Activated CD8-positive, alpha-beta memory T cell treated with anti-CD3 and anti-CD28 coated beads for 1 hour (primary cell): ENCODE measurements at places on chromosomes 1 and 21.

DNA sequence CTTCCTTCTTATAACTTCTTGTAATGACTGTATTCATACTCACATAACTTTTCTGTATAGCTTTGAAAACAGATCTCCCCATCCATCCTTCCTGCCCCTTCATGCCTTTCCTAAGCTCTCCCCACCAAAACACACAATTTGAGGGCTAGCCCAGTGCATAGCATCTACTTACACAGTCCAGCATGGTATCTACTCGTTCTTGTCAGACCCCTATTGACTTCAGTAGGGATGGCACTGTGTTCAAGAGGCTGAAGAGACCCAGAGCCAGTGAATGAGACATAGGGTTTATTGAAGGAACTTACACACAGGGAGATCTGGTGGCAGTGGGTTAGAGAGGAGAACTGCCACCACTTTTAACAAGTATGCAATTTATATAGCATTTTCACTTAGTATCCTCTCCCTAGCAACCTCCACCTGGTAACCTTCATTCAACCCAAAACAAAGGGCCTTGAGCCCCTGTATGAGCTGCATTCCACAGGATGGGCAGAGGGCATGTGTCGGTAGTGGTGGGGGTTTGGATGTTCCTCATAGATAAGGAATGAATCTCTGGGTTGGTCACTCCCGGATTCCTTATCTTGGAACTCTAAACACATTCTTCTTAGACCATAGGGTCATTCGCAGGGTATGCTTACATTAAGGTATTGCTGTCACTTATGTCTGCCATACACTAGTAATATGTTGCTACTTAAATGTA lies 64.9 kb upstream of the GNG12 start:
- DNase-seq = no peak

- no peak for DNase-seq
These were observed 14.0 kb upstream of the ALX3 start for GRCh38 chr1:110084227-110085078.

DNA sequence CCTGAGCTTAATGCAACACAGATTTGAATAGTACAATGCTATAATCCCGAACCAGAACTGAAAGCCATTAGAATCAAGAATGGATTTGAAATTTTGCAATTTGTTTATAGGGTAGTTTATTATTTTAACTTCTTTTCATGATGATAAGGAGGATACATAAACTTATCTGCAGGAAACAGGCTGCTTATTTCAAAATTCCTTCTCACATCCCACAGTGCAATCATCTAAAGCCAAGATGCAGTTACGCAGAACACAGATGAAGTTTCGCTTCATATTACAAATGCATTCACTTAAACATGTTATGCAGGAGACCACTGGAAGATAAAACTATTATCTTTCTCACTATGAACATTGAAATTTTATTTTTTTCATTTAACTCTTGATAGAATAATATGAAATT lies 1019.6 kb downstream of the PLA2G4A start:
- DNase-seq = no peak

DNA sequence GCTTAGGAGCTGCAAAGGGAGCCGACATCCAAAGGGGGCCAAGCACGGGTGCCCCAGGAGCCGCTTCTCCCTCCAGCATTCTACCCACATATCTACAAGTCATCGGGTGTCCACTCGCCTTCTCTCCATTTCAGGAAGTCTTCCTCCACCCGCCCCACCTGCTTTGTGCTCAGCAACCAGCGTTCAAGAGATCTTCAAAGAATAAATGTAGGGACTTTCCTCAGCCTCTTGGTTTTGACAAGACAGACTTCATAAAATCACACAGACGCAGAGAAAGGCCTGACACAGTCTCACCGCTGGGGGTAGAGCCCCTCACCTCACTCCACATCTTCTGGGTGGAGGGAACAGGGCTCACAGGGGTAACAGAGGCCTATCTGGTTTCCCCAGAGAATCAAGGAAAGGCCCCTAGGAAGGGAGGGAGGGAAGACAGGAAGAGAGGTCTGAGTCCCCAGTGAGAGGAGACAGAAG lies 49.5 kb downstream of the SSBP3 start:
- no peak for DNase-seq

- DNase-seq = no peak
These were observed 24.4 kb upstream of the AHCYL1 start for GRCh38 chr1:109959974-109960744.

DNA sequence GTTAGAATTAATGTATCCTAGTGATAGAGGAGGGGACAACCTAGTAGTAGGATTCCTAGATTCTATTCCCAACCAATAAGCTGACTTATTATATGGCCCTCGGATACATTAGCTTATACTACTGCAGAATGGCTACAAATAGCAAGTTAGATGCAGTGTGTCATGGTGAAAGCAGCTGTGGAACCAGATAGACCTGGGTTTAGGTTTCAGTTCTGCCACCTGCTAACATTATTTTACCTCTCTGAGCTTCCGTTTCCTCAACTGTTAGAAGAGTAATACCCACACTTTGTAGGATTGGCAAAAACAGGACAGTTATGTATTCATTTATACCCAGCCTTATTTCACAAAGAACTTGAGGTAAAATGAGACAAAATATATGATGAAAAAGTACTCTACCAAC lies 21.6 kb upstream of the MAGOH start:
- no peak for DNase-seq

GRCh38 chr1:8257621-8258020 lies 60.3 kb upstream of the SLC45A1 start:
- DNase-seq = no peak

- no peak for DNase-seq
These were observed 5.4 kb downstream of the VPS45 start for GRCh38 chr1:150072959-150073358.

- DNase-seq = no peak
These were observed 161.0 kb downstream of the PLXNA2 start for GRCh38 chr1:208083016-208083714.

DNA sequence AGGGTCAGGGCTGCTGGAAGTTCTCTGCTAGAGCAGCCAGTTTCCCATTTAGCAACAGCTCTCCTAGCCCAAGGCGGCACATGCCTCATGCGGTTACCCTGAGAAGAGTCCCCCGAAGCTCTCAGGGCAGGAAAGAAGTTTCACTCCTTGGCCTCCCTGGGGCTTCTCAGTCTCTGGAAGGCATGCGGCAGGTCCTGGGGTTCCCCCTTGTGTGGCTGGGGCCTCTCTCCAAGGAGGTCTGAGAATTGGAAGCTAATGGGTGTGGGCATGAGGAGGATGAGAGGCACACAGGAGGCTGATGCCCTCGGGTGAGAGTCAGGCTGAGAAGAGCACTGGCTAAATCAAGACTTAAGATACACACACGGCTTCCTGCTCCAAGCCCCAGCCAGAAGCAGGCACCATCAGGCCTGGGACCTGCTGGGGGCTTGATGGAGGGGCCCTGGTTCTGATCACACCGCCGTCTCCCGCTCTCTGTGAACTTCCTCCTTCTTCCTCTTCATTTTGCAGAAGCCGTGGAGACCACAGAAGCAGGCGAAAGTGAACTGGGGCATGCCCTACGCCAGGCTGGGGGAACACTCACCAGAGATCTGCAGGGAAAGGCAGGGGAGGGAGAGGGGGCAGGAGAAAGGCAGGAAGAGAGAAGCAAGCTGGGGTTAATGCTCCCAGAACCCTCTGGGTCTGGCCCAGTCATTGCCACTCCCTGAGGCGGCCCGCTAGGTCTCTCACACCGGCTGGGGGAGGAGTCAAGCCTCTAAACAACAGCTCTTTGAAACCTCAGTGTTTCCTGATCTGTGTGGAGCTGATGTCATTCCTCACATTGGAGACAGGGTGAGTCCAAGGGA lies 15.1 kb downstream of the BLACAT1 start:
- peak; percentile 39 for DNase-seq

DNA sequence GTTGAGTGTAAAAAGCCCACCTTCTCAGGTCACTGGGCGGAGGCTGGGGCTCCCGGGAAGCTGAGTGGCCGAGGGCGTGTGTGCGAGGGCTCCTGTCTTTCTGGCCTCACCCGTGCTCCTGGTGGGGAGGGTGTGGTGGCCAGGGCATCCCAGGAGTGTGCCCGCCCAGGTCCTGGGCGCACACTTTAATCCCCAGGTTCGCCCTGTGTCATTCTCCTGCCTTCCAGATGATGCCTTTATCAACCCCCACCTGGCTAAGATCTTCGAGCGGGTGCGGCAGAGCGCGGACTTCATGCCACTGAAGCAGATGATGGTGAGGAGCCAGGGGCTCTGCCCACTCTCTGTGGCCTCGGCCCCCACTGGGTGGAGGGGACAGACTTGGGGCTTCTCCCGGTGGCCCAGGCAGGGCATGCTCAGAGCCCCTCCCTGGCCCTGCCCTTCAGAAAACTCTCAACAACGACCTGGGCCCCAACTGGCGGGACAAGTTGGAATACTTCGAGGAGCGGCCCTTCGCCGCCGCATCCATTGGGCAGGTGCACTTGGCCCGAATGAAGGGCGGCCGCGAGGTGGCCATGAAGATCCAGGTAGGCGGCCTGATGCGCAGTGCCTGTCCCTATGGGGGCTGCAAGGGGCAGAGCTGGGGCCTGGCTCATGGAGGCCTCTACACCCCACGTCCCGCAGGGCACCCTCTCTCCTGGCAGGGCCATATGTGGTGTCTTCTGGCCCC lies 42.5 kb downstream of the COQ8A start:
- no peak for DNase-seq

DNA sequence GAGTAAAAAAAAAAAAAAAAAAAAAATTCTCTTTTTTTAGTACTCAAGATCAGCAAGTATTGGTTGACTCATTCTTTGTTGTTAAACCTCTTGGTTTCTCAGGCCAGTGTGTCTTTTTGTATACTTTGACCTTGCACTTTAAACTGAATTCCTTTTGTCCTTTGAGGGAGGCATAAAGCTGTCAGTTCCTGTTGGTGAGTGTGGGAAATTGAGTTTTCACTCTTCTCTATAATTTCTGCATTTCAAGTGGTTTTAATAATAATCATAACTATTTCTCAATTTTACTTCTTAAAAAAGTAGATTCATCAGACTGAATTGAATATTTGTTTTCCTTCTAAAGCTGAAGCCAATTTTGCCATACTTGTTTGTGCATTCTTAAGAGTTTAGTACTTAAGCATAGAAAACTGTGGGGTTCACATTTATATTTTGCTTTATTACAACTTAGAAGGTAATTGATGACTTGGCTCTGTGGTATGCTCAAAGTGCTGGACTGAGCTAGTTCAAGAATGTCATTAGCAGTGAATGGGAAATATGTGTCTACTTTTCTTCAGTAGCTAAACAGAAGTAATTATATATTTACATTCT lies 43.4 kb downstream of the ITSN1 start:
- DNase-seq = no peak

DNA sequence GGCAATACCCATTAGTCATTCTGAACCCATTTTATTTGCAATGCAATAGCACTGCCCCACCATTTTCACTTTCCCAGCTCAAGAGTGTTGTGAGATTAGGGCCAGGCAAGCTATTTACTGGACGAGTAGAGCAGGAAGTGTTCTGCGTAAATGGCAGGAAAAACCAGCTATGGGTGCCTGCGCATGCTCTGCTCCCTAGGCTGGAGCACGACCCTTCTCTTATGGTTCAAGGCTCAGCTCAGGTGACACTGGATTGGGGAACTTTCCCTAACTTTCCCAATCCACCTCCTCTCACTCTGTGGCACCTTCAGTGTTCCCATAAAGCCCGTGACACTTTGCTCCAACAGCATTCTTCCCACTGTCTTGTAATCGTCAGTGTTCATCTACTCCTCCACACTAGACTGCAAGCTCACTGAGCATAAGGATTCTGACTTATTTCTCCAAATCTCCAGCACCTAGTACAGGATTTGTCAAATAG lies 3.6 kb upstream of the MAN1A2 start:
- DNase-seq = no peak

- DNase-seq = no peak
These were observed 1.3 kb downstream of the PTPRC start for GRCh38 chr1:198640174-198640573.

DNA sequence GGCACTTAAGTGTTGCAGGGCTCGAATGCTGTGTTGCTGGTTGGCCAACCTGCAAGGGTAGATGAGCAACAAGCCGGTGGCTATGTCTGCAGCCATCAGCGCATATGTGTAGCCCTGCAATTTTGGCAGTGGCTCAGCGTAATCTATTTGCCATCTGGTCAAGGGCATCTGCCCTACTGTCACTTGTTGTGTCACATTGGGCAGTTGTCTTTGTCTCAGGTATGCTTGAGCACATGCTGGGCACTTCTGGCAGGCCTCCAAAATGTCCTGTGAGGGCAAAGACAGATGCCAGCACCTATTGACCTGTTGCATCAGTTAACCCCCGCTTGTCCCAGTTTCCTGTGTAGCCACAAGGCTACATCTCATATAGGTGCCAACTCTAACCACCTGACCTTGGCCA lies 111.8 kb downstream of the GDAP2 start:
- DNase-seq = no peak

DNA sequence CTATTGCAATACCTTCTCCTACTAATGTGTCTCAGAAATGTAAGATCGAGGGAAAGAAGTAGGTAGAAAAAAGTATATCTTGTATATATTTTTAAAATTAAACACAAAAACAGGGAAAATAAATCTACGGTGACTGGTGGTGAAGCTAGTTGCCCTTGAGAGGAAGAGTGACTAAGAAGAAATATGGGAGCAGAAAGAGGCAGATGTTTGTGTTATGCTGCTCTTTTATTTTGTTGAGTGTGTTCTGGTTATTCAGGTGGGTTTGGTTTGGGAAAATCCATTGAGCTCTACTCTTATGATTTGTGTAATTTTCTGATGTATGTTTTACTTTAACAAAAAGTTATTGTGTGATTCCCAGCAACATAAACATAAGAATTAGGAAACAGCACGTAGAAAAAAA lies 444.9 kb upstream of the B3GALT2 start:
- DNase-seq = no peak

DNA sequence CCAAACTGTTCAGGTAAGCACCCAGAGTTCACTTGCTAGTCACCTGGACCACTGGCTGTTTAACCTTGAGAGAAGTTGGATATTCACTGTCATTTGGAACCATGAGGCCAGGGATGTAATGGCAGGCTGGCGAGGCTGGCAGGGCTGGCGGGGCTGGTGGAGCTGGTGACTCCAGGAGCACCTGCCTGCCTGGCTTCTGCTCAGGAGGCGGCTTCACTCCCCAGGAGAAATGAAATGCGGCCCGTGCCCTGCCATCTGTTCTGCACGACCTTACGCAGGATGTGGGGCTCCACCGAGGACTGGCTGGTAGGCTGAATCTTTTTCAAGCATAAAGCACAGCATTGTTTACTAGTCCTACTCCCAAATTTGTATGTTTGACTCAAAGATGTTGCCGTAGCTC lies 22.7 kb upstream of the MX1 start:
- no peak for DNase-seq

- no peak for DNase-seq
These were observed 374.6 kb upstream of the USP24 start for GRCh38 chr1:55589671-55590297.

- DNase-seq = no peak
These were observed 19.1 kb upstream of the RXRG start for GRCh38 chr1:165463978-165464377.

GRCh38 chr1:179881642-179882252 lies 338 bp upstream of the TOR1AIP1 start:
- DNase-seq = no peak

DNA sequence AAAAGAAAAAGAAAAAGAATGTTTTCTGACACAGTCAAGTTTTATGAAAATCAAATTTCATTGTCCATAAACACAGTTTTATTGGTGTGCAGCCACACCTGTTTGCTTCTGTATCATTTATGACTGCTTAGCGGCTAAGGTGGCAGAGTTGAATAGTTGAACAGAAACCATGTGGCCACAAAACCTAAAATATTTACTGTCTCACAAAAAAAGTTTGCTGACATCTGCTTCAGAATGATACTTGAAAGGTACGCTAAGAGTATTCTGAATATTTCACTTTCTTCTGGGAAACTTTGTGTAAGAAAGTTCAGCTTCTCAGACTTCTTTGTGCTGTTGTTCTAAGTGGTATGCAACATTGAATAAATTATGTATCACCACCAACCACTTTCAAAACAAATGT lies 6.2 kb downstream of the KCNK1 start:
- no peak for DNase-seq

GRCh38 chr1:27563591-27564471 lies 40.1 kb downstream of the AHDC1 start:
- DNase-seq = no peak
